ENCODE measurements at places on chromosomes 4 and X. TPM values are rescaled to one million over a fixed set of nuclear protein-coding genes. Genes with fewer than 3 reads are reported as not detected.

Gene GPR119
- total RNA-seq, result not detected

DNA sequence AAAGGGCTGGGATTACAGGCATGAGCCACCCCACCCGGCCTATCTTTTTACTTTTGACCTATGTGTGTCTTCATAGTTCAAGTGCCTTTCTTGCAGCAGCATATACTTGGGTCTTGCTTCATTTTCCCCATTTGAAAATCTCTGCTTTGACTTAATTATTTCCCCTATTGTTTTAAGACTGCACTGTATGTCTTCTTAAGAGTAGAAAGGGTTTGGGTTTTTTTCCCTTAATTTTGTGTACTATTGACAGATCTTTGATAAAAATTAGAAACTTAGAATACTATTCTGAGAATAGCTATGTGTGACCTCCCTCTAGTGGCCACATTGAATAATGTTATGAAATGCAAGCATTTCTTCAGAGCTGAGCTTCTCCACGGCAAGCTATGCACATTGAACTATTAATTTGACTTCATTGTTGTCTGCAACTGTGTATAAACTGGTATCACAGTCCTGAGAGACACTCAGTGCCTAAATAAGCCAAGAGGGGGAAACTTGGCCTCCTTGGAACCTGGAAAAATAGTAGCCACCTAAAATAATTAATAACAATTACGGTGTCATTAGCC is 8.7 kb upstream of the SLC25A4 start:
- H3K4me1 ChIP-seq, result no peaks in the 10 kb centered on the region
- no peaks in the 10 kb centered on the region for H3K36me3 ChIP-seq
- no peak overlapping the region for H3K27ac ChIP-seq
- peak; percentile 51 for DNase-seq
- no peak overlapping the region for H3K4me3 ChIP-seq
- peaks cover 5% of the 10 kb centered on the region for H3K27me3 ChIP-seq

- H3K4me1 ChIP-seq, result no peaks in the 10 kb centered on the region
- H3K27me3 ChIP-seq, result no peaks in the 10 kb centered on the region
- no peaks in the 10 kb centered on the region for H3K36me3 ChIP-seq
- H3K4me3 ChIP-seq, result no peak overlapping the region
- no peak overlapping the region for H3K27ac ChIP-seq
Measured at GRCh38 chr4:45865781-45866180, 258.1 kb downstream of the GABRG1 start.

DNA sequence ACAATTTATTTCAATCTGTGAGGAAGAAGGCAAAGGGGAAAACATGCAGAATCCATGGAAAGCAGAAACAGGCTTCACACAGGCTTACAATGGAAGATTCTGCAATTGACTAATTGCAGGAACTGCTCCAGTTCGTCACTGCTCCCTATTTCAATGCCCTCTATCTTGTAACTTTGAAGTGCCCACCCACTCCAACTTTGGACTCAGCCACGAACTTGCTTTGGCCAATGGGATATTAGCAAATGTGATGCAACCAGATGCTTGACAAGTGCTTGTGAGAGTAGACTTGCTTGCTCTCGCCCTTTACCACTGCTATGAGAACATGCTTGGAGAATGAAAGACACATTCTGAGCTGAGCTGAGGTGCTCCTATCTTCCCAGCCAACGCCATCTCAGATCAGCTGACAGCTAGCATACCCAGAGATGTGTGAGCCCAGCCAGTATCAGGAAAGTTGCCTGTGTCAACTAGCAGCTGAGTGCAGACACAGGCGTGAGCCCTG is 105.7 kb upstream of the PTCHD1 start:
- no peak for DNase-seq
- peaks cover 3% of the 10 kb centered on the region for H3K27me3 ChIP-seq
- no peaks in the 10 kb centered on the region for H3K4me1 ChIP-seq
- no peak overlapping the region for H3K27ac ChIP-seq
- H3K36me3 ChIP-seq, result no peaks in the 10 kb centered on the region

Gene HELT
- total RNA-seq, result not detected

- H3K36me3 ChIP-seq, result no peaks in the 10 kb centered on the region
- H3K27me3 ChIP-seq, result no peaks in the 10 kb centered on the region
- peaks cover 30% of the 10 kb centered on the region for H3K4me1 ChIP-seq
- H3K4me3 ChIP-seq, result no peak overlapping the region
- no peak for DNase-seq
Measured at GRCh38 chr4:53590187-53590586, 1.1 kb downstream of the LNX1 start.

- peaks cover 17% of the 10 kb centered on the region for H3K4me1 ChIP-seq
- H3K27ac ChIP-seq, result no peak overlapping the region
- no peaks in the 10 kb centered on the region for H3K36me3 ChIP-seq
- H3K4me3 ChIP-seq, result no peak overlapping the region
- H3K27me3 ChIP-seq, result no peaks in the 10 kb centered on the region
Measured at GRCh38 chr4:113809311-113809710, 47.8 kb upstream of the CAMK2D start.

DNA sequence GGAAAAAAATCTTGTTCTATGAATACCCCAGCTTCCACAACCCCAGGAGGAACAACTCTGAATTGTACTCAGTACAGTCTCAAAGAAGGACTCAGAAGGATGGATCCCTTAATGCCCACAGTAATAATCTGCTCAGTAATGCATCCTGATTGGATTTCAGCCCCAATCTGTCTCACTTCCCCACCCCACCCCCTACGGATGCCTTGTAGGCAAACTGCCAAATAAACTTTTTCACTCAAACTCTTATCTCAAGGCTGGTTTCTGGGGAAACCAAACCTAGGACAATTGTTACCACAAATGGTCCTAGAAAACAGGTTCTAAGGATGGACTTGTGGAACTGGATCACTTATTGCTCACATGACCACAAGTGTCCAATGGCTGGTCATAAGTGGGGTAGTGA is 1021.8 kb upstream of the INTU start:
- no peak overlapping the region for H3K4me3 ChIP-seq
- no peaks in the 10 kb centered on the region for H3K36me3 ChIP-seq
- H3K27ac ChIP-seq, result no peak overlapping the region
- no peak for DNase-seq
- no peaks in the 10 kb centered on the region for H3K27me3 ChIP-seq
- peaks cover 4% of the 10 kb centered on the region for H3K4me1 ChIP-seq

GRCh38 chr4:95701500-95702170 is 138.3 kb upstream of the PDHA2 start:
- H3K27ac ChIP-seq, result no peak overlapping the region
- H3K27me3 ChIP-seq, result no peaks in the 10 kb centered on the region
- no peak overlapping the region for H3K4me3 ChIP-seq
- H3K4me1 ChIP-seq, result no peaks in the 10 kb centered on the region
- H3K36me3 ChIP-seq, result no peaks in the 10 kb centered on the region
- no peak for DNase-seq

- H3K4me3 ChIP-seq, result no peak overlapping the region
- H3K36me3 ChIP-seq, result no peaks in the 10 kb centered on the region
- H3K27me3 ChIP-seq, result peaks cover 3% of the 10 kb centered on the region
- no peaks in the 10 kb centered on the region for H3K4me1 ChIP-seq
- no peak for DNase-seq
Measured at GRCh38 chrX:39205467-39205866, 404.2 kb downstream of the MID1IP1 start.

DNA sequence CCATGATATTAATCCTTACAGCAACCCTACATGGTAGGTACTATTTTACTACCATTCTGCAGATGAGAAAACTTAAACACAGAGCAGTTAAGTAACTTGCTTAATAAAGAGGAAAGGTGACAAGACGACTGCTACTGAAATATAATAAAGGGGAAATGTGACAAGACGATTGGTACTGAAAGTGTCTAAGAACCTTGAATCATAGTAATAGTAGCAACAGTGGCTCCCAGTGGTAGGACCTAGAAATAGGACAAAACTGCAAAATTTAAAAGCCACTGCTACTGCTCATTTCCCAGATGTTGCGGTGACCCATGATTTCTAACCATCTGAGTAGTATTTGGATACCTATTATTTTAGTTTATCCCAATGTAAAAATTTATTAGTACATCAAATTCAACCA is 89.5 kb downstream of the TASL start:
- H3K4me3 ChIP-seq, result no peak overlapping the region
- H3K36me3 ChIP-seq, result no peaks in the 10 kb centered on the region
- H3K27me3 ChIP-seq, result no peaks in the 10 kb centered on the region
- H3K4me1 ChIP-seq, result no peaks in the 10 kb centered on the region

DNA sequence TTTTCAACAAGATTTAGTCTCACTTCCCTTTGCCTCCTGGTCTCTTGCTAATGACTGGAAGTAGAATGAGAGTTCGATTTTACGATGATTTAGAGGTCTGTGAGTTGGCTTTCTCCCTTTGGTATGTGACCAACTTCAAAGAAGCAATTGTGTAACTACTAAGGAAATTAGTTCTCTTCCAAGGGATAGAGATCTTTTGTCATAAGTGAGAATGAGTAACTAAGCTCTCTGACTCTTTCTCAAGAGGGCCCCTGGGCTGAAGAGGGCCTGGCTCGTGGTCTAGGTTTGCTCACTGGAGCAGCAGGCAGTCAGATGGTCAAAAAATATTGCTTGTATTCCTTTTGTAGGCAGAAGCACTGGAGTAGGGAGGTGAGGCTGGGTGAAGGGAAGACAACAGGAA is 176.3 kb downstream of the ENOX2 start:
- H3K27me3 ChIP-seq, result no peaks in the 10 kb centered on the region
- peaks cover 17% of the 10 kb centered on the region for H3K36me3 ChIP-seq
- DNase-seq, result peak; percentile 67

Gene RAB9B
- 0.23 TPM for total RNA-seq

Gene CSAG1
- not detected for total RNA-seq

GRCh38 chr4:176443117-176443516 is 123.4 kb downstream of the SPCS3 start:
- peaks cover 67% of the 10 kb centered on the region for H3K4me1 ChIP-seq
- H3K27ac ChIP-seq, result peak overlapping the region; percentile 86
- peaks cover 9% of the 10 kb centered on the region for H3K36me3 ChIP-seq
- peak overlapping the region; percentile 76 for H3K4me3 ChIP-seq

GRCh38 chr4:3087115-3087797 is 12.8 kb downstream of the HTT start:
- DNase-seq, result no peak
- H3K27me3 ChIP-seq, result no peaks in the 10 kb centered on the region
- H3K4me3 ChIP-seq, result no peak overlapping the region
- H3K36me3 ChIP-seq, result peaks cover 11% of the 10 kb centered on the region
- H3K4me1 ChIP-seq, result peaks cover 6% of the 10 kb centered on the region
- no peak overlapping the region for H3K27ac ChIP-seq

DNA sequence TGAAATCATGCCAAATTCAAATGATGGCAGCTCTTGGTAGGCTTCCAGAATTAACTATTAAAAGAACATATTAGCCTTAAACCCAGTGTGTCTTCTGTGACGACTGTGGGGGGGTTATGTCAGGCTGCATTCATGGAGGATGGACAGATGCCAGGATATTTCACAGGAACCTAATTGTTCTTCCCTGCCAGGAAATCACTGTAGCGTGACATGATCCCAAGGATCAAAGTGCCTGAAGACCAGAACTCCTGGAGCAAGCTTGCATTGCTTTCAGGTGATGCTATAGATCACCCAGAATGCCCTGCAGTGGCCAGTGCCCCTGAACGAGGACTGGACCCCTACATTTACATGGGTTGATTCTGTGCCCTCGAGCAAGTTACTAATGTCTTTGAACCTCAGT is 1093.0 kb upstream of the TENM3 start:
- DNase-seq, result no peak
- peaks cover 2% of the 10 kb centered on the region for H3K27me3 ChIP-seq

DNA sequence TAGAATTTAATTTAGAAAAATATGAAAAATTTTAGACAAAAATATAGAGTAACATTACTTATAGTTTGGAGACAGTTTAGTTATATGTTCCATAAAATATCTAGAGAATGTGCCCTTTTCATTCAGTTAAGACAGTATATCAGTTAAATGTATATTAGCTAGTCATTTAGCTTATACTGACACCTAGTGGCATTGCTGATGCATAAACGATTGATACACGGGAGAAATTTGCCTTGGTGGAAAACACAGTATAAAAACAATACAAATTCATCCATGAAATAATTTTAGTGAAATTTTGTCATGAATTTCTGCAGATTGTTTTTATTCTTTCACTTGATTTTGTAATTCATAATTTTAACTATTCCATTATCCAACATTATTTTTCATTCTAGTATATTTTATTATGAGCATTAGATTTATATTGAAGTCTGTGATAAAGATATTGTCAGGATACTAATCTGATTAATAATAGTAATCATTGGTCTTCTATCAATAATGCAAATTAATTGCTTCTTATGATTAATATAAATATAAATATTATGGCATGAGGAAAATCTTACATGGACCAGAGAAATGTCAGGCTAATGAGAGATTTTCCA is 219.0 kb downstream of the TLL1 start:
- no peak overlapping the region for H3K27ac ChIP-seq
- no peaks in the 10 kb centered on the region for H3K4me1 ChIP-seq
- no peaks in the 10 kb centered on the region for H3K36me3 ChIP-seq
- H3K27me3 ChIP-seq, result peaks cover 3% of the 10 kb centered on the region
- DNase-seq, result peak; percentile 31

Gene TCEAL3
- total RNA-seq, result 59.7 TPM

DNA sequence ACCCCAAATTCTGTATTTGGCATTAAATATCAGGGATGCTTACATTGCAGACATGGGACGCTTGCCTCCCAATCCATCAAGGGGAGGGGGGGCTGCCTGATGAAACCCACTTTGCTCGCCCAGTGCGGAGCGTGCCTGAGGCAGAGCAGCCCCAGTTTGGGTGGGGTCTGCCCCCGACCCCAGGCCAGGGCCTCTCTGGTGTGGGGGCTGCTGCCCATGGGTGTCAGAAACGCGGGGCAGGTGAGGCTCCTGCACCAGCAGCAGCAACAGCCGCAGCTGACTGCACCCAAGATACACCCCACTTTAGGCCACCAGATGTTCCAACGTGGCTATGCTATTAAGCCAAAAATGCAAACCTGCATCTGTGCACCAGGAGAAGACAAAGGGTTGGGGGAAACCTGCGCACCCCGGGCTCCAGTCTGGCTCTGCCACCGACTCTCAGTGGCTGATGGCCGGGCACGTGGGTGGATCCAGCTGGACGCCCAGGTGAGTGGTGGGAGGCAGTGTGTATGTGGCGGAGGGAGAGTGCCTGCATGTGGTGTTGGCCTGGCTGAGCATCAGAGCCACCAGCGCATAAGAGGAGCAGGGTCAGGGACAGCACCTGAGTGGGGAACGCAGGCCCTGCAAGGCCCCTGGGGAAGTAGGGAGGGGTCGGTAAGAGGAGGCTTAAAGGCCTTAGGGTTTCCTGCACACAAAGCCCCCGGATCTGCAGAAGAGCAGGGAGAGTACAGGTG is 86.2 kb downstream of the ABLIM2 start:
- H3K27ac ChIP-seq, result no peak overlapping the region
- no peak for DNase-seq
- no peaks in the 10 kb centered on the region for H3K36me3 ChIP-seq
- H3K27me3 ChIP-seq, result peaks cover 26% of the 10 kb centered on the region
- H3K4me3 ChIP-seq, result no peak overlapping the region
- no peaks in the 10 kb centered on the region for H3K4me1 ChIP-seq
